ENCODE measurements at places on chromosomes 7 and 10.

GRCh38 chr7:110800984-110801383, 289.9 kb upstream of the LRRN3 start:
- DNase-seq = no peak

DNA sequence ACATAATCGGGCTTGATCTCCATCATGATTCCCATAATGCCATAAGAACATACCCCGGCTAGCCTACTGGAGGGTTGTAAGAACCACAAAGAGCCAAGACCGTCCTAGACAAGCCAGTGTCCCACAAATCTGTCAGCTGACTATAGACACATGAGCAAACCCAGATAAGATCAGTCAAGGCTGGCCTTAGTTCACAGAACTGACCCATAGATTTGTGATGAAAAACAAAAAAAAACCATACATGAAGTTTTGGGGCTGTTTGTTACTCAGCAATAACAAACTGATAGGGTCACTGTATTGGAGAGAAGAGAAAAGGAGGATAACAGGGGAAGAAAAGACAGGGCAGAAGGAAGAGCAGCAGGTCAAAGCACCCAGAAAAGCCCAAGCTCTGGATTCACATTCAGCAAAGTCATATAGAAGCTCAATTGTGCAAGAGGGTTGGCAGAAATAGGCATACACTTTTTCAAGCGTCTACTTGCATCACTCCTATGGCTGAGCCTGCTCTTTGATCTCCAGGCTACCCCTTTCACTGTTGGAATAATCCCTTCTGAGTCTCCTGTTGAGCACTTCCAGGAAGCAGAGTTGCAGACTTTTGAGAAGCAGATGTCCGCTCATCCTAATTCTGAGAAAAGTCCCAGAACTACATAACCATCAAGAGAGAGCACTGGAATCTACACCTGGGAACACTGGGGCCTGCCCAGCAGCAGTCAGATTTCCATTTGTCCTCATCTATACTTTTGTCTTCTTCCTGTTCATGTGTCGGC, 122.0 kb upstream of the HABP2 start:
- DNase-seq = no peak

DNA sequence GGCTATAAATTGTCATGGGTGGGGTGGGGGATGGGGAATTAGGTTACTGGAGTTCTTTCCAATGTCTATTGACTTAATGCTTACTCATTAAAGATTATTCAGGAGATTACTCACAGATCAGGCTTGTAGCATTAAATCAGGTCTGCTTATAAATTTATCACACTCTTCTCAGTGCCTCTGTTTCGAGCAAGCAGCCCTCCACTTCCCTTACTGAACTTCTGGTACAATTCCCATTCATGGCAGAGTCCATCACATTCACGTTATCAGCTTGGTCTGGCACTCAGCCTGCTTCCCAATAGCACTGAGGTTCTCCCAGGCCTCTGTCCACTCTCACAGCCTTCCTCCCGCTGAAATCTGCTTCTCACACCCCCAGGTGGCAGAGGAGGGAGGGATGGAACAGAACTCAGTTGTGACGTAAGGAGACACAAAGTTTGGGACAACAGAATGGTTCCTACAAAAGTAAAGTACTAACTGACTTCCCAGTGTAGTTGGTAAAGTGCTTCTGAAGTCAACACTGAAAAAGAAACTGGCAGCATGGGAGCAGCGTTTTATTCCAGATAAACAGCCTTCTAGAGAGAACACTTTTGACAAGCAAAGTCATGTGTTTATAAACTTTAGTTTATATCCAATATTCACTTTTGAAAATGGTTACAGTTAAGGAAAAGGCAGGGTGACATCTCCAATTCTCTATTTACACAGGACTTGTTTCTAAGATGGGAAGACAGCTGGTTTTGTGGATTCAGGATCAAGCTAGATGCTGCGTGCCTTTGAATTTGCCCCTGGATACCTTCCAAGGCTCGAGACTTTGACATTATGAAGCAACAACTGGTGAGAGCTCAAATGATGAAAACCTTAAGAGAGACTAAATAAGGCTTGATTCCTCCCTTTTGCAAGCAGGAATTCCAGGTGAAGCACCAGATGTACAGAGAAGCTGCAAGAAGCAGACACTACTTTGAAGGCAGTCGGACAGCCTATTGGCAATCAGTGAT, 81.4 kb downstream of the ATXN7L1 start:
- no peak for DNase-seq

GRCh38 chr10:31146491-31147209, 115.0 kb upstream of the ZNF438 start:
- no peak for DNase-seq

DNA sequence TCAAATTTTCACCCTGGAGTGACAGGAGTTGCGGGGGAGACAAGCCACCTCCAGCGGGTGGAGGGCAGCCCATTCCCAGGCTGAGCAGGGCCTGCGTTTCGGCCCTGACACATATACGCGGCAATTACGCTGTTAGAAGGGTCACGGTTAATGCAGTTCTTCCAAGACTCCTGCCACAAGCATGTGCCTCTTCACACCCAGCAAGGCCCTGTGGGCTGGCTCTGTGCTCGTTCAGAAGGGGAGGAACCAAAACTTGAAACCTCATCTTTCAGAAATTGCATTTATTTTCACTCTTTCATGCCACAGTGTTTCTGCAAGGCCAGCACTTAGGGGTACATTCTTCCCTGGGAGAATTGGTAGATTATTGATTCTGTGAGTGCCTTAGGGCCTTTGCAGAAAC, 24.7 kb downstream of the LRMDA start:
- no peak for DNase-seq

- no peak for DNase-seq
These were observed 98.0 kb downstream of the KAT6B start for GRCh38 chr10:74924251-74924963.

DNA sequence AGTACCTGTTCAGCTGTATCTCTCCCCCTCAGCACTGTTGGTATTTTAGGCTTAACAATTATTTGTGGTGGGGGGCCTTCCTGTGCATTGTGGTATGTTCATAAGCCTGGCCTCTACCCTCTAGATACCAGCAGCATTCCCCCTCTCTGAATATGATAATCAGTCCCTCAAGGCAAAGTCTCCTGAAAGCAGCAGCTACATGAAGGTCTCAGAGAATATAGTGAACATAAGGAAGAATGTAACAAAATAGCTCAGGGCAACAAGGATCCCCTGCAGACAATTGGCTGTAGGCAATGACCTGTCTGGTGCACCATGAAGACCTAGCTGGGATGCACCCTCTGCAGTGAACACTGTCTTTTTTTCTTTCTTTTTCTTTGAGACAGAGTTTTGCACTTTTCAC, 86.4 kb downstream of the CTBP2 start:
- DNase-seq = no peak
